ENCODE measurements at places on chromosomes 2 and 18. TPM values are rescaled to one million over a fixed set of nuclear protein-coding genes. Genes with fewer than 3 reads are reported as not detected.

CRACDL gene
- 0.15 TPM for total RNA-seq

TACR1 gene
- not detected for total RNA-seq

TMEM169 gene
- total RNA-seq = 4.5 TPM

KCTD1 gene
- total RNA-seq = 6.8 TPM

CCL20 gene
- total RNA-seq = 223 TPM

RAMP1 gene
- not detected for total RNA-seq

ITSN2 gene
- 26.6 TPM for total RNA-seq

OTX1 gene
- 3.0 TPM for total RNA-seq

TM4SF20 gene
- not detected for total RNA-seq

WBP1 gene
- total RNA-seq = 26.5 TPM

RGPD4 gene
- total RNA-seq = not detected

PPIL3 gene
- total RNA-seq = 98.7 TPM

TNFAIP6 gene
- total RNA-seq = not detected

EFEMP1 gene
- total RNA-seq = not detected

BOLL gene
- total RNA-seq = not detected

RAB10 gene
- total RNA-seq = 106 TPM

LNPK gene
- total RNA-seq = 30.1 TPM

NYAP2 gene
- total RNA-seq = not detected

PROM2 gene
- total RNA-seq = not detected

OSBPL6 gene
- 0.10 TPM for total RNA-seq

POTEJ gene
- 0.04 TPM for total RNA-seq

ARL4C gene
- total RNA-seq = 0.21 TPM

HSBP1L1 gene
- total RNA-seq = 15.3 TPM

SULT1C2 gene
- 10.1 TPM for total RNA-seq

IL36G gene
- total RNA-seq = not detected

PKP4 gene
- total RNA-seq = 80.9 TPM

TTC27 gene
- total RNA-seq = 65.1 TPM

PSMA8 gene
- not detected for total RNA-seq

ZAP70 gene
- total RNA-seq = 0.51 TPM

ZBTB7C gene
- 0.04 TPM for total RNA-seq

Data from HepG2 (cell line).